ENCODE measurements at places on chromosomes 6 and 20.

DNA sequence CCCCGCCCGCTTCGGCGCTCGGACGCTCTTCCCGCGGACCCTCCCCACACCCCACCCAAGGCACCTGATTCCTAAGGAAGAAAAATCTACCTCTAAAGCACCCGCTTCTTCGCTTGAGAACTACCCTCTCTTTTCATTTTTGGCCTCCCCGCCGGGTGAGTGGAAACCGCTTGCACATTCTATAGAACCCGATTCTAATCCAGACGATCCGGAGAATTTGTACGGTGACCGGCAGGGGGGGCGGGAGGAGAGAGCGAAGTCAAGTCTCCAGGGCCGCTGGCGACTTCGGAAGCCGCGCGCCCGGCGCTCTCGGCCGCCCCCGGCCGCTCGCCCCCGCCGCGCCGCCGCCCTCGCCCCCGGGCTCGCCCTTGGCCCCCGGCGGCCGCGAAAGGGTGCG lies at the start of gene RBM24:
Gene RBM24 (plus strand): TSS at position 262 of the 397 bp plus-strand sequence. CDS start 221 bp downstream, outside the sequence.
- peak; percentile 91 for DNase-seq

GRCh38 chr6:116500969-116501433 lies 10.4 kb upstream of the CALHM5 start:
- no peak for DNase-seq

- no peak for DNase-seq
Measured at GRCh38 chr20:62186887-62187866, 4.3 kb downstream of the MTG2 start.

DNA sequence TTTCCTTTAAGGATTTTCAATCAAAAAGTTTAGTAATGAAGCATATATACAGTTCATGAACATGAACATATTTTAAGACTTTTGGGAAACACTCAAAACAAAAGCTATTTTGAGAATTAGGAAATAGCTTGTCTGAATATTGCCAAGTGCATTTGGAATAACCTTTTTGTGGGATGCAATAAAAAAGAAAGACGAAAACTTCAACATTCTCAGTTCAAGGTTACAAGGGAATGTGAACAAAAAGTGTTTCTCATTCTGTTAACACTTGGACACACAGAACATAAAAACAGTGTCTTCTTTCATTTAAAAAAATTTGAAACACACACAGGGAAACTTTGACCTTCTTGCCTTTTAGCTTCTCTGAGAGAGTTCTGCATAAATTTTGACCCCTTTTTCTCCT lies 72.7 kb upstream of the TCF21 start:
- DNase-seq = no peak

- no peak for DNase-seq
Measured at GRCh38 chr6:130671577-130671976, 155.6 kb upstream of the SMLR1 start.

- no peak for DNase-seq
Measured at GRCh38 chr6:136319732-136320131, 30.1 kb upstream of the BCLAF1 start.

GRCh38 chr6:108806171-108806570 lies 42.1 kb upstream of the ARMC2 start:
- DNase-seq = no peak

- no peak for DNase-seq
Measured at GRCh38 chr6:119035459-119035858, 43.0 kb downstream of the FAM184A start.

- no peak for DNase-seq
Measured at GRCh38 chr6:152950240-152950639, 32.6 kb downstream of the FBXO5 start.

GRCh38 chr6:25488156-25488555 lies 163.9 kb upstream of the SCGN start:
- peak; percentile 62 for DNase-seq

DNA sequence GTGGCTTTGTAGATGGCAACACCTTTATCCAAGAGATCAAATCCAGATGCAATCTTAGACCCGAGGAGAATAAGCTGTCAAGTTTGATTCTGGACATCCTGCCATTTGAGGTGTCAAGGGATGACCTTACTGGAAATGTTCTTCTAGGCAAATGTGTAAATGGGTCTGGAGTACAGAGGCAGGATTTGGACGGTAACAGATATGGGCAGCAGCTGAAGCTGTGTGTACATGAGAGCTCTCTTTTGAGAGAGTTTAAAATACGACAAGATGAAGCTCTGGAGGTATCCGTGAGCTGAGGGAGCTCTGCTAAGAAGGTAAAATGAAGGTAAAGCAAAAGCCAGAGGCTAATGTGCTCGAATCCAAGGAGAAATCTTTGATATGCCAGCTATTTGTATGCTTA lies 56.6 kb downstream of the RALGAPA2 start:
- no peak for DNase-seq

GRCh38 chr6:169958510-169958909 lies 207.1 kb downstream of the ERMARD start:
- DNase-seq = no peak

DNA sequence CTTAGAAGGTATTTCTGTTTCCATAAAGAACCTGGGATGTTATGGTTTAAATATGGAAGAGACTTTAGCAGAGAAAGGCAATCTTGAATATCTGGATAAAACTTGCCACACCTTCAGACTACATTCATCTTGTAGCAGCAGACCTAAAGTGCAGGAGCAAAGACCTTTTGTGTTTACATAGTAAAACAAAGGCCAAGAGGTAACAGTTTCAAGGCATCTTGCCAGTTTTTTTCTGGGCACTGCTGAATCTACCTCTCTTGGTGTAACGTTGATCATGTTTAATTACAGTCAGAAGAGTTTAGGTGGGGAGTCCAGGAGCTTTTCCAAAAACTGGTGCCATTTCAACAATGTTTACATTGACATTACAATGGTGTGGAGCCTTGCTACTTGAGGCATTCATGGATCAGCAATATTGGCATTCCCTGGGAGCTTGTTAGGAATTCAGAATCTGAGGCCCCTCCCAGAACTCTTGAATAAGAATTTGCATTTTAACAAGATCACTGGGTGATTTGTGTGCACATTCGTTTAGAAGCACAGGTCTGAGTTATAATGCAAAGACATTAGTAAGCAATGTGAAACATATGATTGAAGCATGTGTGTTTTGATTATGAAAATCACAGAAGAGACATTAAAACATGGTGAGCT lies 94.5 kb downstream of the F13A1 start:
- no peak for DNase-seq

DNA sequence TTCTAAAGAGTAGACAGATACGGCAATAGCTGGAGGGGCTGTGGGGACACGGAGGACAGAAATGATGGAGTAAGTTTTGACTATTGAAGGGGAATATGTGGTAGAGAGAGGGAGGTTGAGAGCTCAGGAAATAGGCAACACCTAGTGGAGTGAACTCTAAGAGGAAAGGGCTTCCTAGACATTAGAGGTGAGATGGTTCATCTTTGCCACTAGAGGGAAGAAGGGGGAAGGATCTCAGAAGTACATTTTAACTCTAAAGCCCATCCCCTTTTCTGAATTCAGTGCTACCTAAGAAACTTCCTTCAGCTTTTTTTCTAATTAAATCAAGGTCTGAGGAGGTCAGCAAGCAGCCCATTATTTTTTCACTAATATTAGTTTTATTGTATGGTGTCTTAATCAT lies 689.4 kb upstream of the MAP3K7 start:
- DNase-seq = no peak

- DNase-seq = no peak
Measured at GRCh38 chr20:30606990-30607389, 650.5 kb upstream of the DEFB115 start.

- DNase-seq = no peak
Measured at GRCh38 chr6:583635-584034, 73.3 kb downstream of the HUS1B start.

Data from WERI-Rb-1 (cell line).